ENCODE measurements at places on chromosomes 5 and 9. TPM values are rescaled to one million over a fixed set of nuclear protein-coding genes. Genes with fewer than 3 reads are reported as not detected.
A peak's percentile ranks its signal among the peaks of the same experiment; 100 is the strongest.

- DNase-seq, result no peak
Measured at GRCh38 chr9:72703574-72703973, 182.2 kb downstream of the TMC1 start.

DNA sequence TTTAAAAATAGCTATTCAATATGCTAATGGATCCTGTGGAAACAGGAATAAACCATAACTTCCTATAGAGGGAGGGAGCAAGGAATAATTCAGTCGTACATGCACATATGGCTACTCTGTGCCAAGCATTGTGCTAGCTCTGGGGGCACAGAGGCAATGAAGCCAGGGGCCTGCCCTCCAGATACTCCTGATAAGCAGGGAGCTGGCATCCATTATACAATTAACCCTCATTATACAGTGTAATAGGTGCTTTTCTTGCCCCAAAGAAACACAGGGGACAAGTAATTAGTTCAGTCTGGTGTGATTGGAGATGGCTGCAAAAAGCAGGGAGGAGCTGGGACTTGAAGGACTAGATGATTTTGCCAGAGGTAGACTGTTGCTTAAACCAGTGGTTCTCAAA is 200.4 kb downstream of the SREK1 start:
- no peak for DNase-seq

Gene HAPLN1
- total RNA-seq, result not detected

Gene ANGPTL2
- total RNA-seq, result not detected

Gene HINT1
- 280 TPM for total RNA-seq

- DNase-seq, result no peak
Measured at GRCh38 chr9:79684711-79685575, 113.2 kb downstream of the TLE4 start.

DNA sequence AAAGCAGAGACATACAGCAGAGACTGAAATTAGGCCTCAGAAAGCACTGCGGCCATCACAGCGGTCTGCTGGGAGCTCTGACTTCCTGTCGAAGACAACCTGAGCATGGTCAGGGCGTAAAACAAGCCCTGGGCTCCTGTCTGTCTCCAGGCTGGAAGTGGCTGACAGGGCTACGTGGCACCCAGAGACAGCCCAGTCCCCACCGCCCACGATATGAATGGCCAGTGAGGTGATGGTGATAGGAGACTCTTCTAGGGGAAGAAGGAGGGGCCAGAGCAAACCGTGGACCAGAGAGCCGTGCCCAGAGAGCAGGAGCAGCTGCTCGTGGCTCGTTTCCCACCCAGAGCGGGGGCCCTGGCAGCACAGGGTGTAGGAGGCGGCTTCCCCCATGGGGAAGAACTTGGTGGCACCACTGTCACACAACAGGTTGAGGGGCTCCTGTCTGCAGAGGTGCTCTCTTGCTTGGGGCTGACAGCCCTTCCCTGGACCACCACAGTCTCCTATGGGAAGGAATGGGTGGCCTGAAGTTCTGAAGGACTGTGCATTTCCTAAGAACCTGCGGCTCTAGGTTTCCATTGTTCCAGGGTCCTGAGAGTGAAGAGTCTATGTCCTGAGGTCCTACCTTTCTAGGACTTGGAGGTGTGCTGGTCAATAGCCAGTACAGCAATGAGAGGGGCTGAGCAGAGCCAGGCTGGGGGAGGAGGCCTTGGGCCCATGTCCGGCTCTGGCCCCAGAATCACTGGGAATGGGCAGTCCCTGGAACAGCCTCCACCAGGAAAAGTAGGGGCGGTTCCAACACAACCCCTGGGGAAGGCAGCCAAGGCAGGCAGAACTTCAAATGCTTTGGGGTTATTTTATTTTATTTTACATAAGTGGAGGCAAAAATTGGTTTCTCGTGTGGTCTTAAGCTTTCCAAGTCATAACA is 56.4 kb downstream of the BARX1 start:
- DNase-seq, result no peak

DNA sequence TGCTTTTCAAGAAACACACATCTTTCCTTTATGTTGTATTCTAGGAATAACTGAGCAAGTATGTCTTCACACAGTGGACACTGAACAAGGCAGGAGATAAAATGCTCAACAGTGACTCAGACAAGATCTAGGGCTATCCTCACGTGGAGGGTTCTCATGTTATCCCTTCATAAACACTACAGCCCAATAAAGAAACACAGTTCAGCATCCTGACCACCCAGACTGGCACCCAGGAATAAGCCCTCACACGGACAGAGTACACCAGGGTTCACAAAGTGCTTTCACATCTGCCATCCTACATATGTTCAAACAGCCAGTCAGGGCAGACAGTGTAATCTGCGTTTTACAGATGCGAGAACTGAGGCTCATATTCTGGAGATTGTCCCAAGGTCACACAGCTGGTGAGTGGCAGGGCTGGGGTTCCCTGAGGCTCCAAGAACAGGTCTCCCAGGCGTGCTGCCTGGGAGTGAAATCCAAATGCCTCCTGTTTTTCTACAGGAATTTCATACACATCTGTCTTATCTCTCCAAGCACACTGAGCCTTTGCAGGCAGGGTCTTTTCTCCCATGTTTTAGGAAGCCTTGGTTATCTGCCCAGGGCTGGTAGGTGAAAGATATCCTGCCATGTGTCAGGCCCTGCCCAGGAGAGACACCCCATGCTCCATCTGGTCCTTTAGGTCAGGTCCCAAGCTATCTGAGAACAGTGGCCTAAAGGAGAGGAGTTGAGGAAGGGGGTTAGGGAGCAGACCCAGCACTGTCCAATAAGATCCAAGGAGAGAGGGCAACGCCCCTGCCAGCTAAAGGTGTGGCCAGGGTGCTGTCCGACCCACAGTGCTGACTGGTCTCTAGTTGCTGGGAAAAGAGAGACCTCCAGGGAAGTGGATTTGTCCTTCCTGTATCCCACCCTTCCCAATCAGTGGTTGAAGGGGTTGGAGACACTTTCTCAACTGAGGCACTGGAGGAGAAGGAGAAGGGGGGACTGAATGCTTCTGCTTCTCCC is 47.9 kb upstream of the XPA start:
- no peak for DNase-seq

GRCh38 chr5:155258161-155258560 is 244.6 kb downstream of the KIF4B start:
- DNase-seq, result no peak

Gene PCSK1
- total RNA-seq, result not detected

Gene RGMB
- 0.90 TPM for total RNA-seq

Gene TMC1
- total RNA-seq, result not detected

DNA sequence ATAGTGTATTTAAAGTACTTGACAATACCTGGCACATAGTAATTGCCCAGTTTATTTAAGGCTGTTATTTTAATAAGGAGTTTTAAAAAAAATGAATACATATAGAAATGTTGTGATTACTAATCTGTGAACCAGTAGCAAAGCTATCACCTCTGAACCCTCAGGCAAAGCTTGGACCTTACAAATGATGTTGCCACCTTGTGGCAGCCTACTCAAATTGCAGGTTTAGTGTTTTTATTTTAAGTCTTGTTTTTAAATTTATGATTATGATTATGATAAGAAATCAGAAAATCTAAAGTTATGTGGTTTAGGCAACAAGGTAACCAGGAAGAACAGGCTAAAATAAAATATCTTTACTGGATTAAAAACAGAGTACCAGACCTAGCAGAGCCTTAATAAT is 35.8 kb downstream of the PPARGC1B start:
- DNase-seq, result no peak

Gene IQGAP2
- 37.3 TPM for total RNA-seq

DNA sequence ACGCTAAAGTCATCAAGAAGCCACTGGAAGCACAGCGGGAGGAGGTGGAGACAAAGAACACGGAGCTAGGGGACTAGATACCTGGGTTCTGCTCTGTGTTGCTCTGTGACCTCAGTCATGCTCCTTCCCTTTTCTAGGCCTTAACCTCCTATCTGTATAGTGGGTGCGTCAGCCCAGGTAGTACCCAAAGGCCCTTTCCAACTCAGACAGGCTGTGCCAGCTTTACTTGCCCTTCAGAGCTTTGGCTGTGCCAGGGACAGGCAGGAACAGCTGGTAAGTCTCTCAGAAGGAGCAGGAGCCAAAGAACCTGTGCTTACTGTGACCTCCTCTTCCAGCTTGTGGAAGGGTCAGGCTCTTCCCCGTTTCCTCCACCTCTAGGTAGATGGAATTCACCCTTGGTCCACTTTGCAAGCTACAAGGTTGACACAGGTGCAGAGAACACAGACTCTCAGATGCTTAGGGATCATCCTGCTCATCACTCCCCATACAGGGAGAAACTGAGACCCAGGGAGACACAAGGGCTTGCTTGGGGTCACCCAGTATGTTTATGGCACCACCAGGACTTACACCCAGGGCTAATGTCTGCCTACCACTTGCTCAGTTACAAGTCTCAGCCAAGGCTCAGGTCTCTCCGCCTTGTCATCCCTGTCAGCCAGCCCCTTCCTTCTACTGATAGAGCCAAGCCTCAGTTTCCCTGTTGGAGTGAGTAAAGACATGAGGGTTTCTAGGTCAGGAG is 1.7 kb downstream of the CCDC69 start:
- peak; percentile 67 for DNase-seq

Gene RFESD
- 4.2 TPM for total RNA-seq

Gene LNPEP
- total RNA-seq, result 39.4 TPM

GRCh38 chr5:101679816-101680215 is 616.3 kb downstream of the SLCO4C1 start:
- no peak for DNase-seq

DNA sequence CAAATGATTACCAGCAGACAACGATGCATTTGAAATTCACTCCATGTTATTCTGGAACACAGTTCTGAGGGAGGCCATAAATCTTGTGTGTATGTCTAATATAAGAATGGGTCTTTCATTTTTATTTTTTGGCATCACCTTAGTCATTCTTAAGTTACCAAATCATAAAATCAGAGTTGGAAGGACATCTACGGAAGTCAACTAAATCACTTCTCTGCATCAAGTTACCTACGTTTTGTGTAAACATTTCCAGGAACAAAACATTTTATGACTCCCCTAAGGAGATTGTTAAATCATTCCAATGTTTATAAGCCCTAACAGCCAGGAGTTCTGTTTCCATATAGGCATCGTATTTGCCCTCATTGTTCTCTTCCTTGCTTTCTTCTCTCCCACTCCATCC is 378.2 kb downstream of the FAM170A start:
- no peak for DNase-seq

DNA sequence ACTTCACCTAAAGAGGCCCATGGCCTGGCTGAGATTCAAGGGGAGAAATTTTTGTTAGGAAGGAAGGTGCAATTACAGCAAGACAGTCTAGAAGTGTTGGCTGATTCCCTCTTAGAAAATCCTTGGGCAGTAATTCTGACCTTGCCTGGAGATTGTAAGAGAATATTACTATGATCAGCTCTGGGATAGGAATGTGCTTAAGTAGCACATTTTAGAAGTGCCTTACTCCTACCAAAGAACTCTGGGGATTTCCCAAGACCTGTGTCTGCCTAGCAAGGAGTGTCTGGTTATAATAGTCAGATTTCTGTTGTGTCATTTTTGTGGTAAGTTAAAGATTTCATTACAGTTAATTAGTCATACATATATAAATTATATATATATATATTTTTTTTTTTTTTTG is 52.3 kb downstream of the NLN start:
- DNase-seq, result peak; percentile 65

DNA sequence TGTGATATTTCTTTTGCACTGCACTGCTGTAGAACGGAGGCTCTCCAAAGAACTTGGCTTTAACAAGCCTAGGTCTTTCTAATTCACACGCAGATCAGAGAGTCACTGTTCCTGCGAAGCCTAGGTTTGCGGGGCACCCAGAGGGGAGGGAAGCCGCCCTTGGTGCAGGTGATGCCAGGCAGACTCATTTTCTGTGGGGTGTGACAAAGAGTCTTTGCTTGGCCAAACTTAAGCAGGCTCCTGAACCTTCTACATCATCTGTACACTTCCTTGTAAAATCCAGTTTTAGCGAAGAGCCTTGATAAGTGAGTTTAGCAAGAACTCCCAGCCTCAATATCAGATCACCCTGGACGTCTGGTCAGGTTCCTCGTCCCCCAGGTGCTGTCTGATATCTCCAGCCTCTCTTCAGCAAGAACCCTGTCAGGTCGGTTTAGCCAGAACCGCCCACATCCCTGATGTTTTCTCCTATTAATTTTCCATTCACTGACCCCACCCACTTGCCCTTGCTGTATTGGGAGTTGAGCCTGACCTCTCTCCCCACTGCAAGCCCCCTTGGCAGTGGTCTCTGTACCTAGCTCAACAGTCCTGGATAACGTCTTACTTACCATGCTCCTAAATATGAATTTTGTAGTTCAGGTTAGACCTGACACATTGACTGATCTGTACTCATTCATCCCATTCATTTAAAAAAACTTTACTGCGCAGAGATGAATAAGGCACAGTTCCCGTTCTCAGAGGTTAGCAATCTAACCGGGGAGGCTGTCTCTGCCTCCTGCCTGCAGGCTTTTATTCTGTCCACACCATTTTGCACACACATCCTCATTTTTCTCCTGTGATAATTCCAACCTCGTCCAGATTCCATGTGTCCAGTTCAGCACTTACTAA is 880 bp upstream of the UBAC1 start:
- peak; percentile 65 for DNase-seq

GRCh38 chr5:131182839-131183238 is 12.1 kb downstream of the LYRM7 start:
- DNase-seq, result no peak
